ENCODE measurements at places on chromosomes 7 and 10. TPM values are rescaled to one million over a fixed set of nuclear protein-coding genes. Genes with fewer than 3 reads are reported as not detected.

DNA sequence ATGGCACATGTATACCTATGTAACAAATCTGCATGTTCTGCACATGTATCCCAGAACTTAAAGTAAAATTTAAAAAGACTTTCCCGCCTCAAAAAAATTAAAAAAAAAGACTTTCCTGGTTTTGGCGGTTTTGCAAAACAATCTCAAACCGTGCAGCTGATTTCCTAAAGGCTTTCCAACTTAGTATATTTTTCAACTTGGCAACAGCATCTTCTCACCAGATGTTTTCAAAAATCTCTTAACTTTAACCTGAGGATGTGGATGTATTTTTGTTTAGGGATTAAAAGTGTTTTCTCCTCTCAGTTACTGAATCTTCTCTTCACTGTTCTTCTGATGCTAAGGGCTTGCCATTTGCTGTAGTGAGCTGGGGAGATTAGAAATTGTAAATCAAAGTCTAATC, 96.5 kb upstream of the PLPP4 start:
- DNase-seq = no peak

DNA sequence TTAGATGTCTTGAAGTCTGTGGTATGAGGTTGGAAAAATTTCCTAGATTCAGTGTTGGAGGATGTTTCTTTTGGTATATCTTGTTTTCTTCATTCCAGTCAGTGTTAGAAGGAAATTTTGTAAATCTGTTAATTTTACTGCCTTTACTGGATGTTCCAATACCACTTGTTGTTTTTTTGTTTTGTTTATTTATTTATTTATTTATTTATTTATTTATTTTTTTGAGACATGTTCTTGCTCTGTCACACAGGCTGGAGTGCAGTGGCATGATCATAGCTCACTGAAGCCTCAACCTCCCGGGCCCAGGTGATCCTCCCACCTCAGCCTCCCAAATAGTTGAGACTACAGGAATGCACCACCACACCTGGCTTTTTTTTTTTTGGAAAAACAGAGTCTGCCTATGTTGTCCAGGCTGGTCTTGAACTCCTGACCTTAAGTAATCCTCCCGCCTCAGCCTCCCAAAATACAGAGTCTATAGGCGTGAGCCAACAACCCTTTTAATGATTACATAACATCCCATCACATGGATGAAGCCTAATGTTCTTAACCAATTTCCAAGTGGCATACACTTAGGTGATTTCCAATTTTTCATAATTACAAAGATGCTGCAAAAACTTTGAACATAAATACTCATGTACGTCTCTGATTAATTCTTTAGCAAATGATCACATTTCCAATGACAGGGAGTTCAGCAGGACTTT, 52.8 kb upstream of the WAC start:
- no peak for DNase-seq

Gene WDR11
- total RNA-seq = 65.8 TPM

Gene DRGX
- total RNA-seq = not detected

Gene NME8
- not detected for total RNA-seq
